ENCODE measurements at places on chromosomes 7 and 10.

DNA sequence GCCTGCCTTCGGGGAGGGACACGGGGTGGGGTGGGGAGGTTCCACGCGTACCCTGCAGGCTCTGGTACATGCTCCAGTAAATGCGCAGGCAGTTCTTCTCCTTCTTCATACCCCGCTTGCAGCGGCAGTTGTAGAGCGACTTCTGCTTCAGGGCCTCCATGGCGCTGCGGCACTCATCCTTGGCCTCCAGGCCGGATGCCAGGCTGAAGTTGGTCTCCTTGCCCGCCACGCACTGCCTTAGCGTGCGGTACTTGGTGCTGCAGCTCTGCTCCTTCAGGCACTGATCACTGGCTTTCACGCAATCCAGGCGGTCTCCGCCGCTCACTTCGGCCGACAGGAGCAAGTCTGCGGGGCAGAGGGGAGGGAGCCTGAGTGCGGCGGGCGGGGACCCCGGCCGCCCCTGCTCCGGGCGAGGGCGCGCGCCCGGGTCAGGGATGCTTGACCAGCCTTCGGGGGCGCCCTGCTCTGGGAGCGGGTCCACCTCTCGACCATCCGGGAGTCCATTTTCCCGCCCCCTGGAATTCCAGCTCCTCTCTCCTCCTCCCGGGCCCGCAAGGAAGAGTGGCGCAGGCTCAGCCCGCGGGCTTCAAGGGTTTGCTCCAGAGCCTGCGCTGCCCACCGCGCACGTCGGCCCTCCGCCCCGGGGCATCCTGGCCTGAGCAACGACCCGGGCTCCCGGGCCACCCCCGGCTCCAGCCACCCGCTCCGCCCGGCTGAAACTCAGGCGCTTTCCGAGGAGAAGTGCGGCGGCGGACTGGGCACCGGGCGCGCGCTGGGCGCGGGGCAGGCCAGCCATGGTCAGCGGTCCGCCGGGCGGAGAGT, 2.0 kb downstream of the GFRA1 start:
- no peak for DNase-seq

DNA sequence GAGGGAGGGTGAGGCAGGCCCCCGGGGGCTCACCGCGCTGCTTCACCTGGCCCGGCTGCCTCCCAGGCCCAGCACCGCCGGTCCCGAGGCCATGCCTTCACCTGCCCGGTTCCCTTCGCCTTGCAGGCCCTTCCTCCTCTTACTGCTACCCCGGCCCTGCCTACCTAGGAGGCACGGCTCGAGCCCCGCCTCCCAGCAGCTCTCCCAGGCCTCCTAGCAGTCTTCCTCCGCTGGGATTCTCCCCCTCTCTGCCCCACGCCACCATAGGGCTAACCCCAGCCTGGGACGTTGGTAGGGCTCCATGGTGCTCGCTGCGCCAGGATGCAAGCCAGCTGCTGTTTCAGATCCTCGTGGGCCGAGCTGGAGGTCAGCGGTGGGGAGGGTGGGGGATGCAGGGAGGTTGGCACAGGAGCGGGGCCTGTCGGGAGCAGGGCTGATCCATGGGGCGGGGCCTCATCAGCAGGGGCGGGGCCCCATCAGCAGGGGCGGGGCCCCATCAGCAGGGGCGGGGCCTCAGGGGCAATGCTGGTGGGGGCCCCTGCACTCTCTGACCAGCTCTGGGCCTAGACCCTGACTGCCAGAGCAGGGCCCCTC, 63.3 kb downstream of the RASGEF1A start:
- peak; percentile 90 for DNase-seq

DNA sequence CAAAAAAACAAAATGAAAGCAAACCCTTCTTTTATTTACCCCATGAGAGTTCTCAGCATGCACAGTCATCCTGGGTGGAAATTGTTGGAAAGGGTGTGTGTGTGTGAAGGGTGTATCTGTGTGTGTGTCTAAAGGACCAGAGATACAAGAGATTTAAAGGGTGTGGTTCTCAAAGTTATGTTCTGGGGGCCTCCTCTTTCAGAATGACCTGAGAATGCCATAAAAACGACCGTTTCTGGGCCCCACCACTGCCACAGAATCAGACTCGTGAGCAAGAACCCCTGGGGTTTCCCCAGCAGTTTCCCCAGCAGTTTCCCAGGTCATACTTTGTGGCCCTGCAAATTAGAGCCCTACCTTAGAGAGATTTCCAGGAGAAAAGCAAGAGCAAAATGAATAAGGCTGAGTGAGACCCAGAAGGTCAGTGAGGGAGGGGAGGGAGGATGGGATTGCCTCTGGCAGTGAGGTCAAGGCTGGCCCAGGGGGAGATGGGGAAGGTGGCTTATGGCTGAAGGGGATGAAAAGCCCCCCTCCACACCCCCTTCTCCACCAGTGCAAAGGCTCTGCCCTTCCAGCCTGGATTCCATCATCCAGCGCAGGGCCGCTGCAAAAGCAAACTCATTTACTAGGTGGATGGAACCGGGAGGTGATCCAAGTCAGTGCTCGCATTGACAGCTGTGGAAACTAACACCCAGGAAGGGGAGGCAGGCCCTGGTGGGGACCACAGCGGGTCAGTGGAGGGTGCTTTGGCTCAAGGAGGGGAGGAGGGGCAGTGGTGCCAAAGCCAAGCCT, 10.2 kb downstream of the PYROXD2 start:
- no peak for DNase-seq

DNA sequence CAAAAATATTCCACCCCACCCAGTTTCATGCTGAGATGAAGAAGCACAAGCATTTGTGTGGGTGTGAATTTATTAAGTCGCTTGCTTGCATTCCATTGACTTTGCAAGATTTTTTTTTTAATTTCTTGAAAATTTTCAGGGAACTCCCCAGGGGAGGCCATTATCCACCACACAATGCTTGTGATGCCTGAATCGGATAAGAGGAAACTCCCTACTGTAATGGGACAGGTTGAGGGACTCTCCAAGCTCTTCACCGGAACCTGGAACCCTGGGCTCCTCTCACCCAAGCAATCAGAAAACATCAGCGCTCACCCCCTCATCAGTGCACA, 153.6 kb upstream of the ZMIZ1 start:
- no peak for DNase-seq

DNA sequence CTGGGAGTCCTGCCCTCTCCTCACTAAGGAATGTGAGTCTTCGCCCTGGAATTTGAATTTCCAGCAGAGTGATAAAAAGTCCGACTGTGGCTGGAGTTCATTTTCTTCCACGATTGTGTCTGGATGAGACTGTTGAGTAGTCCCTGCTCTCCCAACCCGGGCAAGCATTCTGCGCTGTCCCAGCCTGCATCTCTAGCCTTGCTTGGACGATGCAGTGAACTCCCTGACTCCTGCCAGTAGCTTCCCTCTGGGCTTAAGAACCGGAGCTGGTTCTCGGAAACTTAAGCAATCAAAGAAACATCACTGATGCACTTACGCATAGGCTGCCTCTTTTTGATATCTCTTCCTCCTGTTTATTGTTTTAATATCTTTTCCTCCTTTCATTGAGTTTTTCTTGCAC, 116.0 kb upstream of the FZD8 start:
- DNase-seq, result no peak

DNA sequence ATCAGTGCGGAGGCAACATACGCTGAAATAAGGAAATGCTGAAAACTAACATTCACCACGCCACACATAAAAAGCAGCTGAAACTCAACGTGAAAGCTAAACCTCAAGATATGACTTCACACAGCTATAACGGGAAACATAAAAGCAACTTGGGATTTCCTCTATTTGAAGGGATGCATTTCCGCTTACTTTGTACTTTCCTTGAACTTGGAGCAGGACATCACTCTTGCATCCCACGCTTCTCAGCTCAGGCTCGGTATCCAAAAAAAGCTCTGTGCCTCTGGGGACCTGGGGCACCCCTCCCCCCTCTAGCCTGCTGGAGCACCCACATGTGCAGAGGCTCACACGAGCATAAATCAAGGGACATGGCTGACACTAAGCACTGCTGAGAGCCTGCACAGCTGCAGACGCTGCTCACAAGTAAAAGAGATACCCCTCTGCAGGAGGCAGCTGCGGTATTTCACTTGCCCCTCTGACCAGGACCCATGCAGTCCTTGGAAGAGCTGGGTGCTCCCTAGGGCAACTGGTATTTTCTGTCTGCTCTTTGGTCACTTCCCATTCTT, 34.2 kb downstream of the PARD3 start:
- no peak for DNase-seq

DNA sequence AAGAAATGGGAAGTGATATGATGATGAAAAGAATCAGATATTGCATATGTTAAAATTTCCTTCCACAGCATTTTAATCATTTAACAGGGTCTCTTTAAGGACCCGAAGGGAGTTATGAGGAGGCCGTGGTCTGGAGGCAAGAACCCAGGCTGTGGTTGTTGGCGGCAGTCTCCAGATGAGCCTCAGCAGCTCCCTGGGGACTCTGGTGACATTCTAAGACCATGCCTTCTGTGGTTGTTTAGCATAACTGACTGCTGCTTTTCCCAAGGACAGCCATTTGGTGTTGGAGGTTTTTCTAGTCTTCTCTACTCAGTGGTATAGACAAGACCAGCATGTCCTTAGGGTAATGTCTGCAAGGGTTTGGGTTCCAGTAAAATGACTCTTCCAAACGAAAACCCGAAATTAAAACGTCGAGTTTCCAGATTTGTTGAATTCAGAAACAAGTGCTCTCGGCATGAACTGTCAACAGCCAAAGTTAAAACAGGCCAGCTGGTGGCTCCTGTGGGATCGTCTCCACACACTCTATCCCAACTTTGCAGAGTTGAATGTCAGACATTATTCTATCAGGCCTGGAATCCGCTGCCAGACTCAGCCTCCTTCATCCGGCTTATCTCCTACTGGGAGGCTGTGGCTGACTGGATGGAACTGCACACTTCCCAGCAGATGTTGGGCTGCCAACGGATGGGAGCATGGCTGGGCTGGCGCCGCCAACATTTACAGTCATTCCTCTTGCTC, 183.1 kb downstream of the TAX1BP1 start:
- no peak for DNase-seq

GRCh38 chr7:69465262-69465661, 133.0 kb upstream of the AUTS2 start:
- no peak for DNase-seq

- DNase-seq, result no peak
Observed at GRCh38 chr7:118079369-118079768, 104.6 kb upstream of the LSM8 start.

DNA sequence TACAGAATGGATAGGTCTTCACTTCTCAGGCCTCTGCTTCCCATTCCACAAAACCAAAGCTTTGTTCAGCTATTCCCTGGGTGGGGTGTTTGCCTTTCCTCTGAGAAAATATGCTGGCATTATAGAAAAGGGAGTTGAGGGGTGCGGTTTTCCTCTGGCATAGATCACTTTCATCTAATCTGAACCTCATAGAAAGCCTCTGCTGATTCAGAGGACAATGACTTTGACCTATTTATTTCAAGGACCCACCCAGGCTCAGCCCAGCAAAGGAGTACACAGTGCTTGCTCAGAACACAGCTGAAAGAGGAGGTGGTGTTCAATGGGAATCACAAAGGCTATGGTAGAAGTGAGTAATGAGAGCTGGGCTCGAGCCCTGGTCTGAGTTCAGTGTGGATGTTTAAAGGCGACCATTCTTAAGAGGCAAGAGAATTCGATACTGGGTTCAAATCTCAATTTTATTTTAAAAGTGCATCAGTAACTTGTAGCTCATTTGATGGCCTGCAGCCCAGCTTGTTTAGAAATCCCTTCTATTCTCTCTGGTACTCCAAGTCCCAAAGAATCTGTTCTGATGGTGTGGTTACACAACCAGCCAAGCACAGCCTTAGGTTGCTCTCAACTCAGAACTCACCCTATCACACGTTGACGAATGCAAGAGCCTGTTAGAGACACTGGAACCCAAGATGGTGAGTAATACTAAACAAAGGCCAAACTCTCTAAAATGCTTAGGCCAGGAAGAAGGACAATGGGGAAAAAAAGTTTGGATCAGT, 1012.8 kb downstream of the LRMDA start:
- no peak for DNase-seq

DNA sequence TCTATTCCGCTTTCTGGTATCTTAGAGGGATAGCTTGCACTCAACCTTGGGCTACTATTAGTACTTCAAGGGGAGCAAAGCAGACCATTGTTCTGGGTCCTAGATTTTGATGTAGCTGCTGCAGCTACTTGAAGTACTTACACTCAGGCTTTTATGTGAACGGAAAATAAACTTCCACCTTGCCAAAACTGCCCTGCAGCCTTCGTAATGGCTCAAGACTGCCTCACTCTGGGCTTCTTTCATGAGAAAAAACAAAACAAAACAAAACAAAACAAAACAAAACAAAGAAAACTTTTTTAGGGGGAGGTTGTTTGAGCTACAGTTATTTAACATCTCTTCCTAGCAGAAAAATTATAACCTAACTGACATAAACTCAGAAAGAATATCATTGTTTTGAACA, 19.4 kb upstream of the EPHB6 start:
- no peak for DNase-seq

- no peak for DNase-seq
Observed at GRCh38 chr10:77932016-77932715, 5.6 kb upstream of the DLG5 start.

GRCh38 chr10:98418665-98419468, 3.9 kb upstream of the PYROXD2 start:
- no peak for DNase-seq

- no peak for DNase-seq
Observed at GRCh38 chr7:32047075-32047474, 23.1 kb downstream of the PDE1C start.

Measured in T47D (cell line).